EH (cell line): ENCODE measurements at places on chromosomes 7 and 10.

GRCh38 chr10:99996671-99997648 lies 12.8 kb downstream of the DNMBP start:
- DNase-seq: peak; percentile 80

DNA sequence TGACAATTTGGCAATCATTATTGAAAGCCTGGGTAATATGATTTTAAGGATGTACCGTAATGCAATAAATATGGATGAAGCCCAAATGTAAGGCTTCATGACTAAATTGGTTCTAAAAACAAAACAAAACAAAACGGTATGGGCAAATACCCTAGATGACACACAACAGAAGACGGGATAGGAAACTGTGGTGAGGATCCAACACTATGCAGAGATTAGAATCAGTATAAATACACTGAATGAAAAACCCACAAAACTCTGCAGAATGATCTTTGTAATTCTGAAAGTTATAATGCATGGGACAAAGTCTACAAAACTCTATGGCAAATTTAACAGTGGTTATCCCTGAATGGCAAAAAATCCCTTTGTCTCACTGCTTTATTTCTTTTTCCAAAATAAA lies 57.6 kb downstream of the MALSU1 start:
- peak; percentile 60 for DNase-seq

GRCh38 chr10:6612371-6612770 lies 32.3 kb upstream of the PRKCQ start:
- DNase-seq: no peak

DNA sequence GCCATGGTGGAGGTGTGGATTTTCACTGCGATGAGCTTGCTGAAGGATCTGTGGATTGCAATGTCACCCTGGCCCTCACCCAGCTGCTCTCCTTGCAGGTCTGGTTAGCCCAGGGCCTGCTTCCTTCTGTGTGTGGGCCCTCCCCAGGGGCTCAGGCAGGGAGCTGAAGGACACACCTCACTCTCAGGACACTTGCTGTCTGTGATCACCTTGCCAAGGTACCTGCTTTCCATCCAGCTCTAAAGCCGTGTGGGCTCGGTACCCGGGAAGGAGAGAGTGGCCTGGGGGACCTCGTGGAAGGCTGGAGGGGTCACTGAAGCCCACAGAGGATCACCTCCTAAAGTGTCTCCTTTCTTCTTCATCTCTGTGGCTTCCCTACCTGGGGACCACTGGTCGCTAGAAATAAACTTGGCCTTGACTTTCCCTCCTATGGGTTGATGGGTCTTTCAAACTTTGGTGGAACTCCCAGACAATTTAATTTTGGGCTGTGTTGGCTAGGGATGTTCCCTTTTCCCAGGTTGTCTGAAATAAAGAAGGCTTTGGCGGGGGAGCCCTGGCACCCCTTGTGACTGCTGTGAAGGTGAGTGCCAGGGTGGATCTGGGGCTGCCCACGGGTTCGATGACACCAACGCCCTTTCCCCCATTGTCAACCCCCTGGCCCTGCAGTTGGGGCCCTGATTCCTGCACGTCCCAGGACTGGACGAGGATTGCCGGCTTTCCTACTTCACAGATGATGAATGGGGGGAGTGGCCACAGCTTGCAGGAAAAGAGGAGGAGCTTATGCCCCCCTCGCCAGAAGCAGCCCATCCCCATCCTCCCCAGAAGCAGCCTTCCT lies 331.0 kb downstream of the ADARB2 start:
- DNase-seq: no peak

GRCh38 chr10:23754941-23755340 lies 316.1 kb downstream of the OTUD1 start:
- DNase-seq: no peak

DNA sequence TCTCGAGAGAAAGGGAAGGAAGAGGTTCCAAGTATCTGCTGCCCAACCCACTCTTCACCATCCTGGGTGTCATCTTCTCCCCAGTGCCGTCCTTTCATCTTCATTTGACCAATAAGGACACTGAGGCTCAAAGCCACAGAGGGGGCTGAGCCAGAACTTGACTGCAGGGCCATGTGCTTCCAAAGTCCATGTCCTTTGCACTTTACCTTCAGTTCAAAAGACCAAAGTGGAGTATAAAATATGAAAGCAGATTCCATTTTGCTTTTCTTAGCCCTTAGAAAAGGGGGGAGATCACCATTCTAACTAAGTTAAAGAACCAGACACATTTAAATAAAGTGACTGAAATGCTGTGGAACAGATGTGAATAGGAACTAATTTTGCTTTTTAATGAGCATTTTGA lies 56.2 kb downstream of the JAZF1 start:
- no peak for DNase-seq

- DNase-seq: peak; percentile 31
Observed at GRCh38 chr7:131157530-131158243, 170.0 kb upstream of the MKLN1 start.

GRCh38 chr10:122446668-122447423 lies 7.6 kb upstream of the ARMS2 start:
- DNase-seq: peak; percentile 37
